ENCODE measurements at places on chromosomes 16 and 17.
A peak's percentile ranks its signal among the peaks of the same experiment; 100 is the strongest.

DNA sequence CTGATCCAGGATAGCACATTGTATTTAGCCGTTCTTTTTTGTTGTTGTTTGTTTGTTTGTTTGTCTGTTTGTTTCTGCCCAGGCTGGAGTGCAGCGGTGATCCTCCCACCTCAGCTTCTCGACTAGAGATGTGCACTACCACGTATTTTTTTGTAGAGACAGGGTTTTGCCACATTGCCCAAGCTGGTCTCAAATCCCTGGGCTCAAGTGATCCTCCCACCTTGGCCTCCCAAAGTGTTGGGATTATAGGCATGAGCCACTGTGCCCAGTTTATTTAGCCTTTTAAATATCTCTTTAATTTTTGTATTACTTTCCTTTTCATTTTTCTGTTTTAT, 9.2 kb upstream of the NLRC5 start:
- no peak for DNase-seq

GRCh38 chr17:80035687-80035936, at the start of gene TBC1D16:
Gene TBC1D16, minus strand, starts transcription at chr17:80035872. Its CDS starts 22,325 bp downstream, at chr17:80013547.
- no peak for DNase-seq

DNA sequence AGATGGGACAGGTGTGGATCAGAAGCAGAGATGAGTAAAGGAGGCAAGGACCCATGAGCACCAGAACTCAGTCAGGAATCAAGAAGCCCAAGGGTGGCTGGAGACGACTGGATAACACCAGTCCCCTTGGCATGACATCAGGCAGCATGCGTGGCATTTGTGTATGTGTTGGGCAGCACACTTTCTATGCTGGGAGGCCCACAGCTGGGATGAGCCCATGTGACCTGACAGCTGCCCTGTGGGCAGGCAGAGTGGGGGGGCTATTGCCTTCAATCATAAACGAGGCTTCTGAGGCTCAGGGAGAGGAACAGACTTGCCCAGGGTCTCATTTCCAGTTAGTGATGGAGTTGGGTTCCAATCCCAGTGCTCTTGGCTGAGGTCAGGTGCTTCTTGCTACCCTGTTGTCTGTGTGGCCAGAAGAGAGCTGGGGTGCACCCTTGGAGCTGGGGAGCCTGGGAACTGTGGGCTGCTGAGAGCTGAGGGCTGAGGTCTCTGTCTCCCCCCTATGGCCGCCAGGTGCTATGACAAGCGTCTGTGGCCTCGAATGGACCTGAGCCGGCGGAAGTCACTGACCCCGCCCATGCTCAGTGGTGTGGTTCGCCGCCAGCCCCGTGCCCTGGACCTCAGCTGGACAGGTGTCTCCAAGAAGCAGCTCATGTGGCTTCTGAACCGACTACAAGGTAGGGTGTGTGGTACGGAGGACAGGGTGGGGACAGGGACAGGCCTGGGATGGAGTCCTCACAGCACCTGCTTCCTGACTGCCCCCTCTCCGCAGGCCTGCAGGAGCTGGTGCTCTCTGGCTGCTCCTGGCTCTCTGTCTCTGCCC, 7.1 kb upstream of the ORAI3 start:
- DNase-seq: peak; percentile 81

DNA sequence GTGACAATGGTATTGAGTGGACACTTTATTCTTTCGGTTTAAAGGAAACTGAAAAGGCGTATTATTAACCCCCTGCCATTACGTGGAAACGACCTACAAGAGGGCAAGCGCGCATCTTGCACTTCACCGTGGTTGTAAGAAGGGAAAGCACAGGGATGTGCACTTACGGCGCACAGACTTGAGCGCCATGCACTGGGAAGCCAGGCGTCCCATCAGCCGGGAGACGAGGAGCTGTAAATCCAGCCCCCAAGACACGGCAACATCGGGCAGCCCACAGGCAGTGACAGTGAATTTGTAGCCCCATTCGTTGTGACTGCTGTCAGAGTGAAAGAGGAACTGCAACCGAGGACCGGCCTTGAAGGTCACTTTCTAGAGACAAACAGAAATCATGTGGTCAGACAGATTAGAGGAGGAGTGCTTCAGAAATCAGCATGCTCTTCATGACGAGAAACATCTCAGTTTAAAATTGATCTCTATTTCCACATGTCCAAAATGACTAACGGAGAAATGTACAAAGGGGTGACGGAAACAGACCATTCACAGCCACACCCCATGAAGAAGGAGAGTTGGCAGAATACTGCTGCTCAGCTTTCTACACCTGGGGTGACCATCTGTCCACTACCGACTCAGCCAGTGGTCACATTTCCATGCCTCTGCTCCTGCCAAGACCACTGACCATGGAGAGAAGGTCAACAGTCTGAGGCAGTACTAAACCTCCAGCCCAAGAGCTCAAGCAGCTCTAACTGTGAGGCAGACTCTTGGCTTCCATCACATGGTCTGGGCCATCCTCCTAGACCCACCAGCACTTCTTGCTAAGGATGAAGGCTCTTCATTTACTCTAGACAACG, 68.6 kb downstream of the ZZEF1 start:
- no peak for DNase-seq

- DNase-seq: no peak
These were observed 2.1 kb upstream of the MFAP4 start for GRCh38 chr17:19388791-19389785.

GRCh38 chr16:49824593-49824992, 31.3 kb downstream of the ZNF423 start:
- DNase-seq: no peak

GRCh38 chr16:795580-796229, 4.8 kb downstream of the GNG13 start:
- DNase-seq: no peak

DNA sequence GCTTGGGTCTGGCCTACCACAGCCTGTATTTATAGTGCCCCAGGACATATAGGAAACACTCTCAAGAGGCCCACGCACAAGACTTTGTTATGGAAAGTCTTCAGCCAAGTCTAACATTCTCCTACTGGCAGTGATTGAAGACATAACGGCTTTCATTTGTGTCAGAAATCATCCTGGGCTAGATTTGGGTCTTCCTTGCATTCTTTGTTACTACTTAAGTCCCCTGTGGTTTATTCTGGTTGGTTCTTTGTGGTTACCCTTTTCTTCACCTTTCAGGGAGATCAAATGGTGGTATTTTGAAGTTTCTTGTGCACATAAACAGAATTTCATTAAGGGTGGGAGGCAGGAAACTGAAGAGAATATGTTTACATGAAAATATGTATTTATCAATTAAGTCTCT, 37.7 kb downstream of the REXO5 start:
- no peak for DNase-seq

DNA sequence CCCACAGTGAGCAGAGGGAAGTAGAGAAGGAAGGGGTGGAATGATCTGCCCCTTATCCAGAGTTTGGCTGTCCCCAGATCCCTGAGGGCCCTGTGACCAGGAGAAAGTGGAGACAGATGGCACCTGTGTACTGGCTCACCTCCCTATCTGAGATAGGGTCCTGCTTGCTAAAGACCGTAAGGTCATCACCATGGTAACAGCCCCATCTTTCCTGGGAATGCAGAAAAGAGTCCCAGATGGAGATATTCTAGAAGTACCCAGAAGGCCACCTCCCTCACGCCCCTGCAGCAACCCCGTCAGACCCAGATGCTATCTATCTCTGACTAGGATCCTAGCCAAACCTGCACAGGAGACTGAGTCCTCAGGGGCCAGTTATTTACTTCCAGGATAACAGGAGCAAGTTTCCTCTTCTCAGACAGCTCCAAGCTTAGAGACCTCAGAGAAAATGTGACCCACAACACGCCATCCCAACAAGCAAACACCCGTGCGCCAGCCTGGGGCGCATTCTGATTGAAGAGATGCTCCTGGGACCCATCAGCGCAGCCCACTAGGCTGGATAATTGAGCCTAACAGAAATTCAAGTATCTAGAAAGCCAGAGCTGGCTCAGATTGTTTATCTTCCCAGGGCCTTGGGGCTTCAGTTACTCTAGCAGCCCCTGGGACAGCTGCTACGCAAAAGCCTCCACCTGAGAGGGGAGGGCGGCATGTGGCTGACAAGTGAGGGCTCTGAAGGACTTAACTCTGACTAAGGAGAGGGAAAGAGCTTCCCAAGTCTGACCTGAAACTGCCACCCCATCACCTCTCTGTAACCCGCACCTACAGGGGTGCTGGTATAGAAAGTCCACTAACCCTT, 1.9 kb downstream of the ORMDL3 start:
- no peak for DNase-seq

GRCh38 chr17:79732254-79732653, 1.5 kb downstream of the ENPP7 start:
- DNase-seq: no peak

DNA sequence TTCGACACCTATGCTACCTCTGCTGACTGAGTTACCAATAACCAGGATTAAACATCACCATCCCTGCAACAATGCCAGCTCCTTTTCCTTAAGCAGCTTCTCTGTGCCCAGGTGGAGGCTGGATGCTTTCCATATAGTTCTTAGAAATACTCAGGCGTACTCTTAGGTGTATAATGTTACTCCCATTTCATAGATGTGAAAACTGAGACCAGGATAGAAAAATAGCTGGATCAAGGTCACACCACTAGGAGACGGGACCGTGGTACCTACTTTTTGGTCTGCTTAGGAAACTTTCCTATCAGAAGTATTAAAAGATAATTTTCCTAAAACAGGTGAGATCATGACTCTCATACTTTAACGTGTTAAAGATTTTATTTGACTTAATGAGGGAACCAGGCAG, 141.7 kb upstream of the RPL38 start:
- no peak for DNase-seq

DNA sequence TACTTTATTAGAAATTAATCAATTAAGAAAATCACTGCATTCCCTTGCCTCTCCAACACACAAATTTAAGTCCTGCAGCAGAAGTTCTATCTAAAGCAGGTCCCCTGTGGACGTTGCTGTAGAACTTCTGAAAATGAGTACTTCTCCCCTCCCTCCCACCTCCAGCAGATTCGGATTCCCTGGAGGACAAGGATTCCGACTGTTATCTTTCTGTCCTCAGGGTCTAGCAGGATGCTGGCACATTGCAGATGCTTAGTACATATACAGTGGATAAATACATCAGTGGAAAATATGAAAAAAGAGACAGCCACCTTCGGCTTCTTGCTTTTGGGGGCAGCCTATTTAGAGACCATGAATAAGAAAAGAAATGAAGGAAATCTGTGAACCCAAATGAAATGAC, 32.1 kb downstream of the NTN1 start:
- no peak for DNase-seq

DNA sequence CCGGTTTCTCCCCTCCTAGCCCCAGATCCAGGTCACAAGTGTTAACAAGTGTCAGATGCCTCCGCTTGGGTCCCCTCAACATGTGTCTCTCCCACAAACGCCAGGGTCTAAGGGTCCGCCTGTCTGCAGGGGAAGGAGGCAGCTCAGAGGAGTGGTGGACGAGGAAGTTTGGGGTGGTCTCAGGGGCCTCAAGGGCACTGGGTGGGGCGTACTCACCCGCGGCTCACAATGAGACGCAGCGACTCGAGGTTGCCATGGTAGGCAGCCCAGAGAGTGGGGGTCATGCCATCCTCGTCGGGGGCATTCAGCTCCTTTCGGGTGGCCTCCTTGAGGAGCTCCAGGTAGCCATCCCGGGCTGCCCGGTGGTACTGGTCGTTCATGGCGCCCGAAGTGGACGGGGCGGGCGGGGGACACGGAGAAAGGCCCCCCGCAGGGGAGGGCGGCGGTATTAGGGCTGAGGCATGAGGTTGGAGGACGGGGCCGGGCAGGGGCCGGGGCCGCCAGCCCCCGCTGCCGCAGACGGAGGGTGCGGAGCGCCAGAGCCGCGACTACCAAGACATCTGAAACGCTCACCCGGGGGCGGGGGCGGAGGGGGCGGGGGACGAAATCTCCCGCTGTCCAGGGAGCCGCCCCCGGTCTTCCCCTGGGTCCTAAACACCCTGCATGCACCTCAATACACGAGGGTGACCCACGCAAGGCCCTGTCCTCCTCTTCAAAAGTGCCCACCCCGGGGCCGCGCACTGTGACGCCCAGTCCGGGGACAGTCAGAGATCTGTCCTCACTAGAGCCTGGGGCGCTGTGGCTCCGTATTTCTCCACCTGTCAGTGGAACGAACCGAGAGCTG, at the start of gene USH1G:
Gene USH1G, minus strand, starts transcription at position 562 of the 844 bp plus-strand sequence. Its CDS starts 182 bp downstream, at position 380.
- DNase-seq: no peak

GRCh38 chr16:674968-675883, at the start of gene RHBDL1:
Gene RHBDL1, plus strand, starts transcription at chr16:675671. Its CDS starts 120 bp downstream, at chr16:675791.
- DNase-seq: no peak

GRCh38 chr17:62067165-62068145, 2.4 kb upstream of the MED13 start:
- DNase-seq: no peak

DNA sequence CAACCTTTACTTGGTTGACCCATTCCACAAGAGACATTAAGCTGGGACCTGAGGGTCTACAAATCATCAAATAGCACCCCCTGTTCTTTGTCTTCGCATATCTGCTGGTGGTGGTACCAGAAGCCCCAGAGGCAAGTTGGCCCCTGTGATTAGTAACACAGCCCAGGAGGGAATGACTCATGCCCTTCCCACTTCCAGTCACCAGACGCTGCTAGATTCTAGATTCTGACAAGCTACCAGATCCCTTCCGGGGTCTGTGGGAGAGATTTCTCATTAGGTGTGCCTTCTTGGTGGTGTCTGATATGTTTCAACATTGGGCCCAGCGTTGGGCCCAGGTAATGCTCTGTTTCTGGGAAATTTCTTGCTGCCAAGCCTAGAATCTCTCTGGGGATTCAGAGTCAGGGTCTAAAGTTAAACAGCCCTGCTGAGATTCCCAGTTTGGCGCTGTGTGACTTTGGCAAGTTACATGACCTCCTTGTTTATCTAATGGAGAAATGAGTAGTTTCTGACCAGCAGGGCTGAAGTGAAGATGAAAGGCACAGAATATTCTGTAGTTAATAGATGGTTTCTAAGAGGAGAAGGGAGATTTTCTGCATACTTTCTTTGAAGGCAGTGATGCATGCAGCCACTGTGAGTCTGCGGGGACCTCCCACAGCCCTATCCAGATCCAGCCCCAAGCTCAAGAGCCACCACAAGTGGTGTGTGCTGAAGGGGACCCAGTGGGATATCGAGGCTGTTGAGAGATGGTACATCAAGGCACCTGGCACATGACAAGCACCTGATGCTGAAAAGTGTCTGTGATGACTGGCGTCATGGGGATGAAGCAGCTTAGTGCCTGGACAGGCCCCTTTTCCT, 3.9 kb downstream of the TRPV2 start:
- DNase-seq: peak; percentile 35

GRCh38 chr16:12332167-12332952, 355.8 kb downstream of the SNX29 start:
- DNase-seq: no peak

DNA sequence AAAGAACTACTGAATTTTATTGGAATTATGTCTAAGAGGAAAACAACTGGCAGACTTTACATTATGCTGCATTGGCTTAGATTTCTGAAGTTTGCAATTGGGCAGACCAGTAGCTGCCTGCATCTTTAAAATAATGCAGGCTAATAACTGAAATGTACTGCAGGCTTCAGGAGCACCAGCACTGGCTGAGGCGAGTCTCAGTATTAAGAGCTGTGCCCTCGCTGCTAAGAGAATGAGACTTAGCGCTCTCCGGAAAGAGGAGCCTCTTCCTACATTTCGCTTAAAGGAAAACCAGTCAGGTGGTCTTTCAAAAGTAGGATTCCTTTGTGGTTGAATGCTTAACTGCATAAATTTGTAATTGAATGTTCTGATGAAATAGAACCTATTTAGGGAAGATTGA, 885 bp downstream of the CNTNAP4 start:
- DNase-seq: no peak

All from activated naive CD4-positive, alpha-beta T cell treated with anti-CD3 and anti-CD28 coated beads, Interleukin-2, amount 10 ng/mL, durations not matched to agents 7 days and 5 days (primary cell).